ENCODE measurements at places on chromosomes 2 and 18. TPM values are rescaled to one million over a fixed set of nuclear protein-coding genes. Genes with fewer than 3 reads are reported as not detected.

OSBPL6 gene
- polyA plus RNA-seq: 0.22 TPM

LIMS4 gene
- 2.9 TPM for polyA plus RNA-seq

GPAT2 gene
- polyA plus RNA-seq: 7.9 TPM

IL36A gene
- not detected for polyA plus RNA-seq

TEX44 gene
- not detected for polyA plus RNA-seq

All from adipose tissue (tissue), 3 donors.